Activated naive CD4-positive, alpha-beta T cell treated with anti-CD3 and anti-CD28 coated beads for 36 hours (primary cell): ENCODE measurements at places on chromosomes 7 and 10. TPM values are rescaled to one million over a fixed set of nuclear protein-coding genes. Genes with fewer than 3 reads are reported as not detected.
A peak's percentile ranks its signal among the peaks of the same experiment; 100 is the strongest.

GRCh38 chr7:142337054-142338001 lies 79.5 kb upstream of the PRSS58 start:
- no peaks in the 10 kb centered on the region for H3K36me3 ChIP-seq
- peaks cover 19% of the 10 kb centered on the region for H3K4me1 ChIP-seq
- no peak overlapping the region for H3K4me3 ChIP-seq
- H3K27me3 ChIP-seq = peaks cover 8% of the 10 kb centered on the region
- DNase-seq = no peak

DNA sequence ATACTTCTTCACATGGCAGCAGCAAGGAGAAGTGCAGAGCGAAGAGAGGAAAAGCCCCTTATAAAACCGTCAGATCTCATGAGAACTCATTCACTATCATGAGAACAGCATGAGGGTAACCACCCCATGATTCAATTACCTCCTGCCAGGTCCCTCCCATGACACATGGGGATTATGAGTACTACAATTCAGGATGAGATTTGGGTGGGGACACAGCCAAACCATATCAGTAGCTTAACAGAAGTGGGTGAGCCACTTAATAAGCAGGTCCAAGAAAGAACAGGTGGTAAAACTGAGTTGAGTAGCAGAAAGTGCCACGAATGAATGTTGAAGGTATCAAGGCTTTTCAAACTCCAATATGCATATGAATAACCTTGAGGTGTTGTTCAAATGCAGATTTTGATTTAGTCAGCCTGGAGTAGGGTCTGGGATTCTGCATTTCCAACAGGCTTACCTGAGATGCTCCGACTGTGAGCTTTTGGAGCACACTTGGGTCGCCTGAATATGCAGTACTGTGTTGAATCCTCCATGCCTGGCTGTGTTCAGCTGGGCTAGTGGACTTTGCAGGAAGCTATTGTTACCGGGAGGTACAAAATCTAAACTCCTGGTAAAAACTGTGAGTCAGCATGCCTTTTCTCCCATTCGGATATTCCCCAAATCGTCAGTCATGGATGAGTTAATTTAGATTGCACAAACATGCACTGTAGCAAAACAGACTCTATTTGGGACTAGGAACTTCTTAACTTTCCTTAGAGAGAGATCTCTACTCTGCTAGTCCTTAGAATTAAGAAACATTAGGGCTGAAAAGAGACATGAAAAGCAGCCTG lies 69.0 kb upstream of the PRKCQ start:
- H3K4me1 ChIP-seq = peaks cover 60% of the 10 kb centered on the region
- H3K36me3 ChIP-seq = no peaks in the 10 kb centered on the region
- no peaks in the 10 kb centered on the region for H3K27me3 ChIP-seq
- H3K4me3 ChIP-seq = no peak overlapping the region

ST8SIA6 gene
- not detected for total RNA-seq

GRCh38 chr10:10624567-10624962 lies 393.1 kb upstream of the CELF2 start:
- no peaks in the 10 kb centered on the region for H3K4me1 ChIP-seq
- H3K27me3 ChIP-seq = peaks cover 7% of the 10 kb centered on the region
- no peak overlapping the region for H3K4me3 ChIP-seq
- no peak overlapping the region for H3K27ac ChIP-seq
- no peak for DNase-seq

UPK3B gene
- not detected for total RNA-seq

DNA sequence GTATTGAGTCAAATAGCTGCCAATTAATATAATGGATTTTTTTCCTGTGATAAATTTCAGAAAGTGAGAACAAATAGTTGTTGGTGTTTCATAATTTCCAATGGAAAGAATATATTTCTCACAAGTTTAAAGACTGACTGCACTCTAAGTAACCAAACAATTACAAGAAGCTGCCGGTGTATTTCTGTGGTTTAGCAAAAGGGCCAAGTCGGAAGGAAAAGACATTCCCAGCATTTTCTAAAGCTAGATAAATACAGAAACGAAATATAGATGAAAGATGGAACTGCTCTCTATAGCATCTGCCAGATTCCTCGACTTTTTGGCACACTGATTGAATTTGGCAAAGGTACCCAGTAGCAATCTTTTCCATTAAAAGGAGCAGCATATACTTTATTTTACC lies 92.7 kb upstream of the MKX start:
- H3K4me3 ChIP-seq = no peak overlapping the region
- no peak overlapping the region for H3K27ac ChIP-seq
- no peaks in the 10 kb centered on the region for H3K36me3 ChIP-seq
- peaks cover 6% of the 10 kb centered on the region for H3K27me3 ChIP-seq
- no peaks in the 10 kb centered on the region for H3K4me1 ChIP-seq

DNA sequence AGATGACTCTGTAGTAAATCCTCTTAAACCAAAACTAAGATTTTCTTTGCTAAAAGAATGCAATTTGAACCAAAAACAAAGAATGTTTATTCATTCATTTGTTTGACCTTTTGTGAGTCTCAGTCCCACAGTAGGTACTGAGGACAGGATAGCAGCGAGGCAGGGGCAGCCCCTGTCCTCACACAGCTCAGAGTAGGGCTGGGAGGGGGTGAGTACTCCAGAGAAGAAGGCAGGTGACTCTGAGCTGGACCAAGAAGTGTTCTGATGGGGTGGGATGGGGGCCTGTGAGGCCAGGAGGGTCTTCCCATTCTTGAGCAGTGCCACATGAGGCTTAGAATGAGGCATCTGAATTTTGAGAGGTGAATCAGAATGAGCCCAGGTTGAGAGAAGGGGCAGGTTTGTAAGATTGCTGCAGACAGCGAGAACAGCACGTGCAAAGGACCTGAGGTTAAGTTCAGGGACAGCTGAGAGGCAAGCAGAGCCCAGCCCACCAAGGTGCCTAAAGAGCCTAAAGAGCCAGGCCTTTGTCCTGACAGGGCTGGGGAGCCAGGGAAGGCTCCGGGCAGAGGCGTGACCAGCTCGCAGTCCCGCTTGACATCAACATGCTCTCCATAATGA lies 56.9 kb upstream of the CHST15 start:
- no peak overlapping the region for H3K4me3 ChIP-seq
- H3K27me3 ChIP-seq = peaks cover 16% of the 10 kb centered on the region
- H3K27ac ChIP-seq = no peak overlapping the region

DNA sequence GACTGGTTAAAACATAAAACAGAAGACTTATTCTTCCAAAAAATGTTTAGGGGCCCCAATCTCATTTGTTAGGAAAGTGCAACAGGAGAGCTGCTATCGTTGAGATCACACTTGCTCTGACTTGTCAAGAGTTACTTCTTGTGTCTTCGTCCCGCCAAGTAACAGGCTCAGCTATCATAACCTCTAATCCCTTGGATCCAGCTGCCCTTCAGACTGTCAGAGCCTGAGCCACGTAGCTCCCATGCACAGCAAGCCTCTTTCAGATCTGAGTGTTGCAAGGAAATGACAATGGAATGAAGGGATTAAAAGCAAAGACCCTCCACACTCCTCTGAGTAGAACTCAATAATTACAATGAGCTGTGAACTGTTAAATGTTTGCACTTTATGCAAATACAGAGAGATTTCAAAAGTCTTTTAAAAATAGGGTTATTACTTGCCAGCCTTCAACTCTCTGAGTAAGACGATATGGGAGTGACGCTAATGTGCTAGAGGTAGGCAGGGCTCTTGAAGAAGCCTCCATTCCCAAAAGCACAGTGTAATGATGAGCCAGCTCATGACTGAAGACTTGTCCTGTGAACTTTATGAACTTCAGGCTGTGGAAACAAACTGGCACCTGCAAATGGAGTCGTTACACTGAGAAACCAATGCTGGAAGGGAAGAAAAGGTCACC lies 28.4 kb upstream of the CDK13 start:
- no peaks in the 10 kb centered on the region for H3K4me1 ChIP-seq
- H3K27ac ChIP-seq = no peak overlapping the region
- no peaks in the 10 kb centered on the region for H3K27me3 ChIP-seq
- no peaks in the 10 kb centered on the region for H3K36me3 ChIP-seq

DNA sequence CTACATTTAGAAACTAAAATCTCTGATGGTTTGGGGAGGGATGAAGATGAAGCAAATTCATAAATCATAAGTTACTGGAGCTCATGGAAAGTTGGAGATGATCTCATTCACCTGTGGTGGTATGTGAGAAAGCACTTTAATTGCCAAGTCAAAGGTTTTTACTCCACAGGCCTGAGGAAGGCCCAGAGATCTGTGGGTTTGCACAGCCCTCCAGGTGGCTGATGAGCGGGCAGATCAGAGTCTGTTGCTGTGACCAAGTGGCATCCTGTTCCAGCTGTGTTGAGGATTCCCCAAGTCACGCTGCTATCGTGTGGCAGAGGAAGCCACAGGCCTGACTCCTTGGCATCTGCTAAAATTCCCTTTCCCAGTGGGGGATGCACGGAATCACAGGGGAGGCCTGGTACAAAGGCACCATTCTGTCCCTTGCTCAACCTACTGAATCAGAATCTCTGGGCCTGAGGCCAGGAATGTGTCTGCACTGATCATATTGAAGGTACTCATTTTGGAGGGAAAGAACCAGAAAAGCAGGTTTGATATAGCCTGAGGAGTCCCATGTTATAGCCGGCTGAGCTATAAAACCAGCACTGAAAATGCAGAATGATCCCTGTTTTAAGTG lies 19.7 kb upstream of the DDC start:
- H3K4me3 ChIP-seq = no peak overlapping the region
- no peaks in the 10 kb centered on the region for H3K36me3 ChIP-seq
- no peak overlapping the region for H3K27ac ChIP-seq
- DNase-seq = no peak
- peaks cover 12% of the 10 kb centered on the region for H3K27me3 ChIP-seq
- no peaks in the 10 kb centered on the region for H3K4me1 ChIP-seq

DNA sequence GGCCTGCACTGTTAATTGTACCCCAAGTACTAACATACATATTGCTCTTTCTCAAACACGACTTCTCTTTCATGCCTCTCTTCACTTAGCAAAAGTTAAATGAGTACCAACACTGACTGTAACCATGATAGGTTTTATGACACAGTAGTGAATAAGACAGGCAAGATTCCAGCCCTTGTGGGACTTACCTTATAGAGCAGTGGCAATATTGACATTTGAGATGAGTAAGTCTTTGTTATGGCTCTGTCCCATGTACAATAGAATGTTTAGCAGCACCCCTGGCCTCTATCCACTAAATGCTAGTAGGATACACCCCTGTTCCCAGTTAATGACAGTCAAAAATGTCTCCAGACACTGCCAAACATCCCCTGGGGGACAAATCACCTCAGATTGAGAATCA lies 11.9 kb upstream of the COL1A2 start:
- no peaks in the 10 kb centered on the region for H3K4me1 ChIP-seq
- DNase-seq = no peak
- H3K27ac ChIP-seq = no peak overlapping the region
- peaks cover 7% of the 10 kb centered on the region for H3K27me3 ChIP-seq

DNA sequence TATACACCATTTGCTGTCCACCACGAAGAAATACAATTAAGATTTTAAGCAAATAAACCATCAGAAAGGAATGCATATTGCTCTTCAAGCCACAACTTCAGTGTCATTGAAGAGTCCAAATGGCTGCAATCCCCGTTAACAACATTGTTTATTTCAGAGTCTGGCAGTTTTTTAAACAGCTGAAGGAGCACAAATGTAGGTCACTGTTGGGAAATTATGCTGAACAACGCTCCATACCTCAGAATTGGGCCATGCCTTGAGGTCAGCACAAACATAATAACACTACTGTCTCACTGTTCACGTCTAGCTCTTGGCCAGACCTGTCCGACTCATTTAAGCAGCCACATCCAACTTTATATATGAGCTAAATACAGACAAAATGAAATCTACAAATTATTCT lies 453.9 kb upstream of the GHITM start:
- H3K4me3 ChIP-seq = no peak overlapping the region
- H3K27ac ChIP-seq = no peak overlapping the region
- no peaks in the 10 kb centered on the region for H3K36me3 ChIP-seq
- DNase-seq = no peak

DNA sequence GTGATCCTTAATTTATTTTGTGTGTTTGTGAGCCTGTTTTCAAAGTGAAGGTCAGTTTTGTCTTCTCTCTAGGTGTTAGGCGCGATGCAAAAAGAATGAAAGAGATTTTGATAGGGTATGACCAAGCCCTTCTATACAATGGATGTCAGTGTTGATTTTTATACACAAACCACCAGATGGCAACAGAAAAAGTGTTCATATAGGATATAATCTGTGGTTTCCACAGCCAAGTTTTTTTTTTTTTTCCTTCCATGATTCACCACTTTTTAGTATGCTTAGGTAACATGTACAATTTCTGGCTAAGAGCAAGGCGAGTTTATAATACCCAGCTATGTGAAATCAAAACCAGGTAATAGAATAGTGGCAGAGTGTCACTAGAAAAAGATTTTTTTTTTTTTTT lies 8.1 kb downstream of the SDK1 start:
- DNase-seq = no peak
- peaks cover 4% of the 10 kb centered on the region for H3K4me1 ChIP-seq
- H3K27me3 ChIP-seq = no peaks in the 10 kb centered on the region
- H3K27ac ChIP-seq = no peak overlapping the region
- no peaks in the 10 kb centered on the region for H3K36me3 ChIP-seq

- DNase-seq = no peak
- H3K4me3 ChIP-seq = peak overlapping the region; percentile 88
- H3K27me3 ChIP-seq = no peaks in the 10 kb centered on the region
Observed at GRCh38 chr7:100089458-100090196, 858 bp downstream of the COPS6 start.

GRCh38 chr7:85150624-85151023 lies 36.2 kb downstream of the SEMA3D start:
- no peaks in the 10 kb centered on the region for H3K4me1 ChIP-seq
- no peak overlapping the region for H3K4me3 ChIP-seq
- H3K36me3 ChIP-seq = no peaks in the 10 kb centered on the region
- H3K27ac ChIP-seq = no peak overlapping the region
- no peaks in the 10 kb centered on the region for H3K27me3 ChIP-seq

SLC4A2 gene
- 29.7 TPM for total RNA-seq

NUP42 gene
- 15.2 TPM for total RNA-seq

- no peak overlapping the region for H3K27ac ChIP-seq
- H3K27me3 ChIP-seq = no peaks in the 10 kb centered on the region
- peaks cover 15% of the 10 kb centered on the region for H3K4me1 ChIP-seq
- no peak overlapping the region for H3K4me3 ChIP-seq
- H3K36me3 ChIP-seq = peaks cover 18% of the 10 kb centered on the region
Observed at GRCh38 chr10:109887243-109887642, 36.1 kb downstream of the XPNPEP1 start.

LRIT1 gene
- total RNA-seq = not detected

PILRA gene
- 0.29 TPM for total RNA-seq

GRCh38 chr10:114061148-114061547 lies 17.5 kb downstream of the ADRB1 start:
- no peaks in the 10 kb centered on the region for H3K36me3 ChIP-seq
- H3K4me1 ChIP-seq = no peaks in the 10 kb centered on the region
- DNase-seq = no peak
- H3K27me3 ChIP-seq = peaks cover 2% of the 10 kb centered on the region

DNA sequence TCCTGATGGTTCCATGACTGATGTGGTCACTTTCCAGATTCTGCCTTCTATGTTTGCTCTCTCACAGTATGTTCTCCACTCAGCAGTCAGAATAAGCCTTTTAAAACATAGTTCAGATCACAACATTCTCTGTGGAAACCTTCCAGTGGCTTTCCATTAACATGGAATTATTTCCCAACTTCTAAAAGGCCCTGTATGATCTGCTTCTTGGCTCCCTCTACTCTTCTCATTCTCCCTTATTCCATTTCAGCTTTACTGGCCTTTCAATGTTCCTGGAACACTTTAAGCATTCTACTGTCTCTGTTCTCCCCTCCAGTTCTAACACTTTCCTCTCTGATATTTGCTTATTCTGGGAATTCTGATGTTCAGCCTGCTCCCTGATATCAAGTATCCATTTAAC lies 325.6 kb downstream of the THSD7A start:
- no peak for DNase-seq
- H3K36me3 ChIP-seq = no peaks in the 10 kb centered on the region
- H3K27me3 ChIP-seq = no peaks in the 10 kb centered on the region
